IMR-90 (cell line): ENCODE measurements at places on chromosomes 2 and 18.

DNA sequence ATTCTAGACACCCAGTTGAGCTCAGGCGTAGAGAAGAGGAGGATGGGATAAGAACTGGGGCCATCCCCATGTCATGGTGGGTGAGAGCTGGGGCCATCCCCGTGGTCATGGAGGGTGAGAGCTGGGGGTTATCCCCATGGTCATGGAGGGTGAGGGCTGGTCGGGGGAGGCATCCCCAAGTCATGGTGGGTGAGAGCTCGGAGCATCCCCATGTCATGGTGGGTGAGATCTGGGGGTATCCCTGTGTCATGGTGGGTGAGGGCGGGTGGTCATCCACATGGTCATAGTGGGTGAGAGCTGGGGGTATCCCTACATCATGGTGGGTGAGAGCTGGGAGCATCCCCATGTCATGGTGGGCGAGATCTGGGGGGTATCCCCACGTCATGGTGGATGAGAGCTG lies 52.5 kb downstream of the IL1RL2 start:
- DNase-seq = no peak

- no peak for DNase-seq
These were observed 718.2 kb downstream of the DPP10 start for GRCh38 chr2:115160531-115161080.

GRCh38 chr2:45683292-45683691 lies 31.8 kb downstream of the PRKCE start:
- no peak for DNase-seq

GRCh38 chr2:44705876-44706480 lies 235.5 kb upstream of the SIX3 start:
- no peak for DNase-seq

- DNase-seq = no peak
These were observed 282.9 kb upstream of the PKDCC start for GRCh38 chr2:41764919-41765318.

- no peak for DNase-seq
These were observed 14.1 kb upstream of the KLF11 start for GRCh38 chr2:10028988-10029874.

GRCh38 chr18:46555724-46556123 lies 101.3 kb downstream of the LOXHD1 start:
- peak; percentile 3 for DNase-seq

GRCh38 chr2:129361688-129362087 lies 617.8 kb upstream of the RAB6C start:
- no peak for DNase-seq

- peak; percentile 42 for DNase-seq
These were observed 266.9 kb upstream of the GULP1 start for GRCh38 chr2:188024811-188025210.

- peak; percentile 37 for DNase-seq
These were observed 12.0 kb upstream of the CRIM1 start for GRCh38 chr2:36343606-36344005.

DNA sequence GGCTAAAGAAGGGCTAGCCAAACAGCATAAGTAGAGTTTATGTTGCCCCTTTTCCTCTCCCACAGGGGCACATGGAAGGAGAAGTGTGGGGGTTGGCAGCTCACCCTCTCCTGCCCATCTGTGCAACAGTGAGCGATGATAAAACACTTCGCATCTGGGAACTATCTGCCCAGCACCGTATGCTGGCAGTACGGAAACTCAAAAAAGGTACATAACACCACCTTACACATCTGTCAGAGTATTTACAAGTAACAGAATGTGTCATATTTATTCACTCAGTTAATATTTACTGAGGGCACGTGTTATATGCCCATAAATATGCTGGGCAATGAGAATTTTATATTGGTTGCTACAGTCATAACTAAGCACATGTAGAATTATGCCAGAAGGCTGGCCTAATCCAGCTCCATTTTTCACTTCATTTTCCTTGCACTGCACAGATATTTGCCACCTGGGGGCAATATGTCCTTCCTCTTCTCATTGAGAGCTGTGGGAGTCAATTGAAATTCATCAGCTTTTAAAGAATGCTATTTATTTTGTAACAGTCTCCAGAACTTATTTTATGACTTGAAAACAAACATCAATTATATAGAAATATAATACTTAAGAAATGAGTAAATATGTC lies 150.6 kb downstream of the RTN4 start:
- peak; percentile 70 for DNase-seq

DNA sequence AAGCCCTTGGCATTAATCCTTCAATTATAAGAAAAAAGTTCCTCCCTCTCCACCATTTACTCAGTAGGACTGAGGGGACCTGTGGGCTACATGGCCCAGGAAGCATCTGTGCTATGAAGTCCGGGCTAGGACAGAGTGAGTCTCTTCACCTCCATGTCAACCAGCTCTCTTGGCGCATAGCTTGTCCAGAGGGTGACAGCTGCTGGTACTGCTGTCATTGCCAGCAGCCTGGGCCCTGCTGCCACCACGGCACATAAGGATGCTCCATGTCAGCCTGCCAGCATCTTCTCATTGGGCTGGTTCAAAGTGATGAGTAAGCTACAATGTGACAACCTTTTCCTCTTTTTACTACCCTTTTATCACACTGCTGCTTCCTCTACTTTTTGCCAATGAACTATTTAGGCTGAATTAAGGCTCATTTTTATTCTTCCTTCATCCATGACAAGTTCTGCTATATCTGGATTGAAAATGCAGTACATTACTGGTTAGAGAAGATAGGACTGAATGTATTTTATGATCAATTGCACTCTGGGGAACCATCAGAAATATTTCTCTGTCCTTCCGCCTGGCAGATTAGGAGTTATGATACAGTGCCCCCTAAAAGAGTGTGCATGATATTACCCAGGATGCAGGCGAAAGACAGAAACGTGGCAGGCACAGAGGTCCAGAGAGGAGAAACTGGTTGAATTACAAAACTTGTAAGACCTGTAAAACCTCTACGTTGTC lies 258.9 kb upstream of the TNP1 start:
- DNase-seq = no peak

GRCh38 chr2:78024996-78025395 lies 502.8 kb upstream of the LRRTM4 start:
- DNase-seq = no peak

DNA sequence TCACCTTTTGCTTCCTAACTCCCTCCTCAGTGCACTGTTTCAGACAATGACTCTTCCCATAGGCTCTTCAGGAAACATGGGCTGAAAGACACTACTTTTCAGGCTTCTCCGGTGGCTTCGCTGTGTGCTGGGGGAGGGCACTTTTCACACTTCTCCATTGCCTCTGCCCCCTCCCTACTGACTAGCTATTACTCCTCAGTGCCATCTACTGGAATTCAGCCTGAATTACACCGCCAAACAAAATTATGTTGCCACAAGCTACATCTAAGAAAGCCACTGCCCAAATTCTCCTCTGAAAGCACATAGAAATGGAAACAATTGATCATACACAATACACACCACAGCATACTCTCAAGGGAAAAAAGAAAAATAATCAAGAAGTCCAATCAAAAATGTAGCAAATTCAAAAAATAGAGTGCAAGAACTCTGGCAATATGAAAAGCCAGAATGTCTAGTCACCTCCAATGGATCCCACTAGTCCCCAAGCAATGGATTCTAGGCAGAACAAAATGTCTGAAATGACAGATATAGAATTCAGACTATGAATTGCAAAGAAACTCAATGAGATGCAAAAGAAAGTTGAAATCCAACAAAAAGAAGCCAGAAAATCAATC lies 1139.4 kb upstream of the GYPC start:
- peak; percentile 1 for DNase-seq

GRCh38 chr2:107025869-107026380 lies 140.0 kb upstream of the ST6GAL2 start:
- peak; percentile 23 for DNase-seq

GRCh38 chr2:144747571-144747970 lies 227.7 kb upstream of the ZEB2 start:
- no peak for DNase-seq

DNA sequence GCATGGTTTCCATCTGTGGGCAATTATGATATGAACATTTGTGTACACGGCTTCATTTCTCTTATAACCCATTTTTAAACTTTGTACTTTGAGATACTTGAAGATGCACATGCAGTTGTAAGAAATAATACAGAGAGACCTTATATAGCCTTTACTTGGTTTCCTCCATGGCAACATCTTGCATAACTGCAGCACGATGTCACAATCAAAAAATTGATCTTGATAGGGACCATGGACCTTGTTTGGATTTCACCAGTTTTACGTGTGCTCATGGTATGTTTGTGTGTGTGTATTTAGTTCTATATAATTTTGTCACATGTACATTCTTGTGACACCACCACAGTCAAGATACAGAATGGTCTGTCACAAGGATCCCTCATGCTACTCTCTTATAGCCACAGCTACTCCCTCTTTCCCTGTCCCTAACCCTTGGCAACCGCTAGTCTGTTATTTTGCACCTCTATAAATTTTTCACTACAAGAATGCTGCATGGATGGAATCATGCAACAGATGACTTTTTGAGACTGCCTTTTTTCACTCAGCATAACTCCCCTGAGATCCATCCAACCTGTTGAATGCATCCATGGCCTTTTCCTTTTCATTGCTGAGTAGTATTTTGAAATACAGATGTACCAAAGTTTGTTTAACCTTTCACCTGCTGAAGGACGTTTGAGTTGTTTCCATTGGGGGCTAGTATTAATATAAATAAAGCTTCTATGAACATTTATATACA lies 19.4 kb upstream of the MLPH start:
- DNase-seq = no peak

- no peak for DNase-seq
These were observed 621.7 kb downstream of the TMEM182 start for GRCh38 chr2:103383541-103383940.

- DNase-seq = no peak
These were observed 23.3 kb downstream of the SIX3 start for GRCh38 chr2:44964752-44965236.

GRCh38 chr2:207589143-207589542 lies 36.1 kb downstream of the METTL21A start:
- no peak for DNase-seq

GRCh38 chr2:51846796-51847195 lies 814.9 kb upstream of the NRXN1 start:
- peak; percentile 59 for DNase-seq

- DNase-seq = peak; percentile 58
These were observed 29.1 kb downstream of the SLC4A3 start for GRCh38 chr2:219656526-219656925.

GRCh38 chr2:42123426-42123825 lies 45.7 kb upstream of the EML4 start:
- no peak for DNase-seq

DNA sequence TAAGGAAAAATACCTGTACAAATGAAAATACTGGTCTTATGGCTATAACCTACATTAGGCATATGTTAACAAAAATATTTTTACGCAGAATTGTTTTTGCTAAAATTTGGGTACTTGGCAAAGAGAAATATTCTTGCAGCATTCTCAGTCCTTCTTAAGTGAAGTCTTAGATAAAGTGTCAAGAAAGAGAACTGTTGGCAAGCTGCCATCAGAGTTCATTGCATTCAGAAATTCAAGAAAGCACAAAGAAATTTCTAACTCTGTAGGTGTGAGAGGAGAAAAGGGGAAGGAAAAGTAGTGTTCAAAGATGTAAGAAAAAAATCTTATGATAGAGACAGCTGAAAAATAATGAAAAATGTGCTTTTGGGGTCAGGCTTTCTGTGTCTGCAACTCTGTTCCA lies 86.7 kb downstream of the IRS1 start:
- DNase-seq = no peak

GRCh38 chr2:160394153-160394552 lies 99.5 kb downstream of the RBMS1 start:
- DNase-seq = no peak

GRCh38 chr2:191656391-191656790 lies 21.5 kb upstream of the NABP1 start:
- DNase-seq = peak; percentile 86

GRCh38 chr18:13481820-13482617 lies 244.3 kb downstream of the FAM210A start:
- DNase-seq = no peak

DNA sequence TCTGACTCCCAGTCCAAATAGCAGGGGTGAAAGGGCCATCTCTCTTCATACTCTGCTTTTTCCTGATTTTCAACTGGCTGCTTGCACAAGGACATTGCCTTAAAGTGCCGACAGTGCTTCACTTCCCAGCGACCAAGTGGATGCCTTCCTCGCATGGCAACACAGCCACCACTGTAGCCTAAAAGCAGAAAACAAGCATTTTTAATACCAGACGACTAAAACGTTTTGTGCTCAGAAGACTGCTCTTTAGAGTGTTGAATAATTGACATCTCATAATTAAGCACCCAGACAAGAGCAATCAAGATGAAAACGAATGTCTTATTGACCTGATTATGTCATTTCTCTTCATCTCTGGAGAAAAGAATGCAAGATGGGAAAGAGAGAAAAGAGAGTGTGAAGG lies 75.2 kb downstream of the PLA2R1 start:
- DNase-seq = no peak

- no peak for DNase-seq
These were observed 19.3 kb downstream of the HNMT start for GRCh38 chr2:137983581-137983980.

DNA sequence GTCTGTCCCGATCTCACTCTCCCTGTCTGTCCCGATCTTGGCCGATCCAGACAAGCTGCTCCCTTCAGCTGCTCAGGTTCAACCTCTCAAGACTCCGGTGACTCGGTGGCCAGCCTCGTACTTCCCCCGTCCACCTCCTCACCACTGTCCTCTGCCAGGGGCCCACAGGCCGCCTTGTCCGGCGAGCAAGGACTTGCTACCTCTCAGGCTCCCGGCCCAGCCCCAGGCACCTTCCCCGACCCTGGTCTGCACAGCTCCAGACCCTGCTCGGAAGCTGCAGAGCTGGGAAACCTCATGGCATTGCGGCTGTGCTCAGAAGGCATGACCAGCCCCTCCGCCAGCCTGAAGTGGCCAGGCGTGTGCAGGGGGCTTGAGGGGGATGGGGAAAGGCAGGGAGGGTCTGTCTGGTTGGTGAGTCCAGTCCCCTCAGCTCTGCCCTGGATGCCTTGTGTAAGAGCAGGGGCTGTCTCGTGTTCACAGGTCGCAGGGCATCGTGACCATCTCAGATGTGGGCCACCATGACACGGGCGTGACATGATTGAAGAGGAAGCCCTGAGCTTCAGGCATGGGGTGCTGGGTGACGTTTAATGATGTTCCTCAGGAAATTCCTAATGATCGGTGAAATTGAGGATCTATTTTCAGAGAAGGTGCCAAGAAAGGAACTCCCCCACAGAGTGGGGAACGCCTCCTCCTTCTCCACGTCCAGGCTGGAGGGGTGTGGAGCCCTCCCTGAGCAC lies 121.2 kb upstream of the CTDP1 start:
- DNase-seq = no peak

- no peak for DNase-seq
These were observed 86.2 kb downstream of the BCL2 start for GRCh38 chr18:63233334-63233733.

GRCh38 chr2:39379643-39380524 lies 57.2 kb downstream of the MAP4K3 start:
- DNase-seq = peak; percentile 68

DNA sequence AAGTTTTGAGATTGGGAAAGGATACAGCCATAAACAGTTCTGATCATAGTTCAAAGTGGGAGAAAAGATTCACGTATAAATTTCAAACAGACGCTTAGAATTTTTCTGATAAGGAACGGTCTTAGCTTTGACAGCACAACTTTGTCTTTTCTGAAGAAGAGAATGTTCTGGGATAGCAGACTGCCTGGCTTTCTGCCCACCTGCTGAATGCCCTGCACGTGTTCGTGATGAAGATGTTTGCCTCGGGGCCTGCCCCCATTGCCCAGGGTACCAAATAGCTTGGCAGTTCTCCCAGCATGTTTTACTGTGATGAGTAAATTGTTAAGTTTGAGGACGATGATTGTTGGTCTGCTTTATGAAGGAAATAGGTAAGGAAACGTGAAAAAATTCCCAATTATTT lies 4.6 kb downstream of the MRPL33 start:
- peak; percentile 53 for DNase-seq
